Posterior vena cava (tissue), 2 donors: ENCODE measurements at places on chromosomes 5 and 9. TPM values are rescaled to one million over a fixed set of nuclear protein-coding genes. Genes with fewer than 3 reads are reported as not detected.

GRCh38 chr5:77123057-77123456, 36.0 kb upstream of the ZBED3 start:
- DNase-seq, result no peak

DNA sequence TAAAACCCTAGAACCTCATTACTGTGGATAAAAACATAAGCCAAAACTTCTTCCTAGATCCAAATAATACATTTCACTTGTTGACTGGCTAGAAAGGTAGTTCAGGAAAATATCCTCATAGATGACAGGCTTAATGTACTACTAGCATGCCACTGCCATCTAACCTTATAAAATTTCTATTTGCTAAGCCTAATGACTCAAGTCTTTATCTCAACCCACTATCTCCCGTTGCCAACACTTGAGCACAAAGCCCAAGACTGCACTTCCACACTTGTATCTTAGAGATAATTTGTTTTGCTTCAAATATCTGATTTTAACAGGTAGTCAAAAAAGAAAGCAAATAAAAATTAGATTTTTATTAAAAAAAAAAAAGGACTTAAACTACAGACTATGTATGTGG, 42.7 kb downstream of the FBXL17 start:
- DNase-seq, result no peak

- no peak for DNase-seq
These were observed 153.0 kb upstream of the SMIM23 start for GRCh38 chr5:171632616-171633015.

GRCh38 chr5:111984044-111984443, 227.1 kb upstream of the NREP start:
- DNase-seq, result no peak

DNA sequence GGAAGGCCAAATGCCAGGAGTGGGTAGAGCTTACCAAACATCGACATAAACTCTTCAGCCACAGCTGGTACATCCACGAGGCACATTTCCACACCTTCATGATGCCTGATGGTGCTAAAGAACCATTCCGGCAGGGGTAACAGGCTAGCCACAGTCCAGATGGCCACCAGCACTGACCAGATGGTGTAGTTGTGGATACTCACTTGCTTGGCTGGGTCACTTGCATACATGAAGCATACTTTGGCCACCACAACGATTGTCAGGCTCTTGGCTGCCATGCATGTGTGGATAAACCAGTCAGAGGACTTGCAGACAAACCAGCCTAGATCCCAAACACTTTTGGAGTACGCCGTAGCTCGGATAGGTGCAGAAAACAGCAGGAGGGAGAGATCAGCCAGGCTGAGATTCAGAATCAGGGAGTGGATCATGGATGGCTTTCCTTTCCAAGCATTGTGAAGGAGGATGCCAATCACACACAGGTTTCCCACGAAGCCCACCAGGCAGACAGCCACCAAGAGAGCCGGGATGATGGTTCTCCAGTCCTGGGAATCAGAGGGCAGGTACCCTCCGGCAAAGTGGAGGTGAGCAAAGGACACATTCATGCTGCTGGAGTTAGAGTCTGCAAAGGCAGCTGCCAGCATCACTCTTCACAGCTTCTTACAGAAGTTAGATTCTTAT, 378 bp downstream of the GPR151 start:
- DNase-seq, result no peak

GRCh38 chr9:130300739-130301138, 35.2 kb downstream of the HMCN2 start:
- DNase-seq, result no peak

GRCh38 chr5:51159164-51159563, 224.1 kb upstream of the ISL1 start:
- DNase-seq, result no peak

DNA sequence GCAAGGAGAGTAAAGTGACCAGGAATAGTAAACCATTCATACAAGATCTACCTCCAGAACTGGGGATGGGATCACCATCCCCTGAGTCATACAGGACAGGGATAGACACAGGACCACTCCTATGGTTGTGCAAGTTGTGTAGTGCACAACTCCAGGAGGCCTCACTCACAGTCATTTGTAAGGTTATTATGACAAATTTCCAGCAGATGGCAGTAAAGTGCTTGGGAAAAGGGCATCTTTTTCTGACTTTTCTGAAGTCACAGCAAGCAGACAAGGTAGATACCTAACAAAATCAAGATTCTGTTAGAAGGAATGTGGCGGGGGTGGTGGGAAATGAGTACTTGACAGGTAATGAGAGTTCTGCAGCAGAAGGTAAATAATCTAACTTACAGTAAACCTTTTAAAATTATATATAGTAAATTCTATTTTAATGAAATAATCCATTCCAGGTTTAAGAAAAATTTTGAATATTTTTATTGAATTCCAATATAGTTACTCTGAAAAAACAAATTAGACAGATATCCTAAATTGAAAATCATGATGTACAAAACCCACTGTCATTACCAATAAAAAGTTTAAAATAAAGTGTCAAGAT, 16.7 kb upstream of the KIF27 start:
- DNase-seq, result no peak

DNA sequence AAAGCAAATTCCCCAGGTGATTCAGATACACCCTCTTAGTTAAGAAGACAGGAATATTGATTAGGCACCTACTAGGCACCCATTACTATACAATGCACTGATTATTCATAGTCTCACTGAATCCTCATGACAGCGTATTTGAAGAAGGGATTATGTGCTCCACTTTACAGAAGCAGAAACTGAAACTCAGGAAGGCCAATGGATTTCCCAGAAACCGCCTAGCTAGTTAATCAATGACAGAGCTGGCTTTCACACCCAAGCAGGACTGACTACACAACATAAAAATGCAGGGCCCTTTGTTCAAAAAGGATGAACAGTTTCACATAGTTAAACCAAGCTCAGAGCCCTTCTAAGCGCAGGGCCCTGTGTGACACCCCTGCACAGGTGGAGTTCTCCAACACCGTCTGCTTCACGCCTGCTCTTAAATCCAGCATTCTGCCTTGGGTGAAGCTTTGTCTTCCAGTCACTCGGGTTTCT, 117.3 kb downstream of the TTLL11 start:
- no peak for DNase-seq

DNA sequence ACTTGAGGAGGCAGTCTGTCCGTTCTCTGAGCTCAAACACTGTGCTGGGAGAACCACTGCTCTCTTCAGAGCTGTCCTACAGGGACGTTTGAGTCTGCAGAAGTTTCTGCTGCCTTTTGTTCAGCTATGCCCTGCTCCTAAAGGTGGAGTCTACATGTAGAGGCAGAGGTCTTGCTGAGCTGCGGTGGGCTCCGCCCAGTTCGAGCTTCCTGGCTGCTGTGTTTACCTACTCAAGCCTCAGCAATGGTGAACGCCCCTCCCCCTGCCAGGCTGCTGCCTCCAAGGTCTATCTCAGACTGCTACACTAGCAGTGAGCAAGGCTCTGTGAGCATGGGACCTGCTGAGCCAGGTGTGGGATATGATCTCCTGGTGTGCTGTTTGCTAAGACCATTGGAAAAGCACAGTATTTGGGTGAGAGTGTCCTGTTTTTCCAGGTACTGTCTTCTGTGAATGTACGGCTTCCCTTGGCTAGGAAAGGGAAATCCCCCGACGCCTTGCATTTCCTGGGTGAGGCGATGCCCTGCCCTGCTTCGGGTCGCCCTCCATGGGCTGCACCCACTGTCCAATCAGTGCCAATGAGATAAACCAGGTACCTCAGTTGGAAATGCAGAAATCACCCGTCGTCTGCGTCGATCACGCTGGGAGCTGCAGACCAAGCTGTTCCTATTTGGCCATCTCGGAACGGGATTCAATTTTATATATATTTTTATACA, 58.5 kb downstream of the CNTRL start:
- DNase-seq, result no peak

DNA sequence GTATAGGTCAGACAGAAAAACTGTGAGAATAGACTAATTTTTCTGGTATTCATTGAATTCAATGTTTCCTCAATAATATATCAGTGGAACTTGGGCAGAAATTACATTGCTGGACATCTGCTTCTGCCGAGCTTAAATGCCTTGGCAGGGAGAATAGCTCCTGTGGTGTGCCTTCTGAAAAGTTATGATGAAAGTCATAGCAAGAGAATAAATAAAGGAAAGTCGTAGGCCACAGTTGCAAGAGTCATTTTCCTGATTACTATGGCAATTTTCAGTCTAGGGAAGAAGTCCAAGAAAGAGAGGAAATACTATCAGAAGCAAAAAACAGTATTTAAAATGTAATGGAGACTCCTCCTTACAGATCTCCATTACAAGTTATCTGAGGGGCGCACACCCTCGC, 1596.1 kb upstream of the WWC1 start:
- DNase-seq, result no peak

DNA sequence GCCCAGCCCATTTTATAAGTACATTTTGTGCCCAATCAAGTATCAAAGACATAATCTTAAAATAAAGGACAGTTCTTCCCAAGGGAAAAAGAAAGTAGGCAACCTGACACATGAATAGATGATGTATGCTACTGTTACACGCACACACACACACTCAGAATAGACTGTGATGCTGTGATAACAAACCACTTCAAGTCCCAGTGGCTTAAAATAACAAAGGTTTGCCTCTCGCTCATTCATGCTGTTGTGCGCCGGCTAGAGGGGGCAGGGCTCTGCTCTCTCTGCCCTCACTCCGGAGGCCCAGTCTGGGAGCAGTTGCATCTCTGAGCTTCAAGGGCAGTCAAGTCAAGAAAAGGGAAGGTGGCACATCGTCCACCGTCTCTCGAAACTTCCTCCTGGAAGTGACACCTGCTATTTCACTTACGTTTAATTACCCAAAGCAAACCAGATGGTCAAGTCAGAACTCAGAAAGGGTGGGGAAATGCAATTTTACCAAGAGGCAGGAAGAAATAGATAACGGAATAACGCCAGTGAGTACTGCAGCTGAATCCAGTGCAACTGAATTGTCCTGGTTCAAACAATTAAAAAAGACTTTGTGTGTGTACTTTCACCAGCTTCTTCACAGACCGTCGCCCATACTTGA, 43.3 kb downstream of the ANKRD33B start:
- no peak for DNase-seq

DNA sequence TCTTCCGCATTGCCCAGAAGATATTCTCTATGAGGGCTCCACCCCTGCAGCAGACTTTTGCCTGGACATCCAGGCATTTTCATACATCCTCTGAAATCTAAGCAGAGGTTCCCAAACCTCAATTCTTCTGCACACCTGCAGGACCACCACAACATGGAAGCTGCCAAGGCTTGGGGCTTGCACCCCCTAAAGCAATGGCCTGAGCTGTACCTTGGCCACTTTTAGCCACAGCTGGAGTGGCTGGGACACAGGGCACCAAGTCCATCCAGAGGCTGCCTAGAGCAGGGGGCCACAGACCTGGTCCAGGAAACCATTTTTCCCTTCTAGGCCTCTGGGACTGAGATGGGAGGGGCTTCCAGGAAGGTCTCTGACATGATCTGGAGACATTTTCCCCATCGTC, 60.7 kb downstream of the ADAMTSL1 start:
- DNase-seq, result no peak

GRCh38 chr9:114224247-114224610, 68.9 kb downstream of the COL27A1 start:
- DNase-seq, result no peak

GRCh38 chr5:7377761-7378160, 18.2 kb upstream of the ADCY2 start:
- no peak for DNase-seq

DNA sequence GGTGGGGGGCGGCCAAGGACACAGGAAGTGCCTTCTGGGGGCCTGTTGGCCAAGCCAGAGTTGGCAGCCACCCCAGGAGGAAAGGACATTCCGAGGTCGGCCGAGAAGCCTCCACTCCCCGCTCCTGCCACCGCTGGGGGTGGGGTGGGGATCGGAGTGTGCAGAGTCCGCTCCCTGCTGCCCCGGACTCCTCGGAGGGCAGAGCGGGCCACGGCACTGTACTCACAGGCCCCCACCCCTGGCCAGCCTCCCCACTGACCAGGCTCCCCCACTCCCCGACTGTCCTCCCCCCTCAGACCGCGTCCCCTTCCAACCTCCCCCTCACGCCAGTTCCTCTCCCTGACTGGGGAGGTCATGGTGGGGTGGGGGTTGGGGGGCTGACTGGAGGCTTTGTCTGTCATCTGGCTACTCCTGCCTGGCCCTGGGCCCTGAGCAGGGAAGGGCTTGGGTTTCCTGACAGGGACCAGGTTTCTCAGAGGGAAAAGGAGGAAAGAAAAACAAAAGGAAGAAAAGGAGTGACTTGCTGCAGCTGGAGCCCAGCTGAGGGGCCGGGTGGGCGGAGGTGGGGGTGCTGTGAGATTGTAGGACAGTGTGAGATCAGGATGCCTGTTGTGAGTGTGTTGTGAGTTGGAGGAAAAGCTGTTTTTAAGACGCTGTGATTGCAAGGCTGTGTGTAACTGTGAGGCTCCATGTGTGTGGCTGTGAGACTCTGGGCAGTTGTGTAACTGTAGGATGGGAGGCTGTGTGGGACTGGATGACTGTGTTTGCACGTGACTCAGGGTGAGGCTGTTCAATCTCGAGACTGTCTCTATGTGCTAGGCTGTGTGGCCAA, 29.7 kb downstream of the CNTFR start:
- no peak for DNase-seq

DNA sequence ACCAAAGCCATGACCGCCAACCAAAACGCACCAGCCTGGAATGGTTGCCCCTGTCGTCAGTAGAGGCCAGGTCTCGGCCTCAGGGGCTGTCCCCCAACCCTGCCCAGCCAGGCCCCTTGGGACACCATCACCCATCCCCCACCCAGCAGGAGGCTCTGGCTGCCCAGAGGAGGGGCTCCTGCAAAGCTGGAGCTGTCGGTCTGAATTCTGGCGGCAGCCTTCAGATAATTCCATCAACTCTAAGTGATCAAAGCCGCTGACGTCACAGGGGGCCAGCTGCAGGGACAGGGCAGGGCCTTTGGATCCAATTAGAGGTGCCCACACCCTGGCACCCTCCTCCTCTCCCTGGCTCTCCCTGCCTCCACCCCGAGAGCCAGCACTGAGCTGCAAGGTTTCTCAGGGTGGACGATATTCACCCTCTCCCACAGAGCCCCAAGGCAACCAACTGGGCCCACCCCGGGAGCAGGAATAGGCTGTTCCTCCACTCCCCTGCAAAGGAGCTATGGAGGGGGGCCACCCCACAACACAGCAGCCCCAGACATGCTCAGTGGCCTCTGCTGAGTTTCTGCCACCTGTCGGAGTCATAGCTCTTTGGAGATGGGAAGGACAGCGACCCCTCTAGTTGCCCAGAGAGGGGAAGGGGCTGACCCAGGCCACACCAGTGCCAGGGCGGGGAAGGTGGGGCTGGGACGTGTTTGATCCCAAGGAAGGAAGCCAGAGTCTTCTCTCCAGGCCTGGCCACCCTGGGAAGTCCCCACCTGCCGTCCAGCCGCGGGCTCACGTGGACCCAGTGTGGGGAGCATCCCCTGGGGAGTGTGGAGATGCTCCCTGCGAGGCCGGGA, 78.4 kb downstream of the NTNG2 start:
- no peak for DNase-seq

- DNase-seq, result no peak
These were observed 54.2 kb upstream of the HSPA9 start for GRCh38 chr5:138629392-138629791.

The TUSC1 gene
- total RNA-seq, result 23.1 TPM

The CAMK2A gene
- total RNA-seq, result 0.23 TPM
